ENCODE measurements at places on chromosomes 3 and 15.

DNA sequence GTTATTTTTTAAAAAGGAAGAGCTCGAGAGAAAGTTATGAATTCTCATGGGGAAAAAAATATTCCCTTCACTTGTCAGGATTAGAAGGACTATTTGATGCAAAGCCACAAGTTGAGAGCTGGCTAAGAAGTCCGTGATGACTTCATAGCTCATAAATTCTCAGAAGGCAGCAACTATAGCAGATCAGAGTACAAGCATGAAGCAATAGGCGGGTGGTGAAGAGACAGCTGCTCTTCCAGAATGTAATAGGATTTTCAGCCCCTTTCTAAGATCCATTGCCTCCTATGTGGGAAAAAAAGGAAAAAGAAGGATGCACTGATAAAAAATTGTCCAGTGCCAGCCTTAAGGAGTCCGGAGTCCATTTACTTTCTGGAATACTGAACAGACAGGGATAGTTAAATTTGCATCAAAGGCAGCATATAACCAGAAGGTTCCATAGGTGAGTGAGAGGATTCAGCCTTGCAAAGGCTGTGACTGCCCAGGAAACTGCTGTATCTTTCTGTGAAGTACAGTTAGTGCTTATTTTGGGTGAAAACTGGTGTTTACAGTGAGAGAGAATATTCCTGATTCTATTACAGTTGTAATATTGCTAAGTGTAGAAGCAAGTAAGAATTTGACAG, 929.5 kb upstream of the ALCAM start:
- no peak for DNase-seq

DNA sequence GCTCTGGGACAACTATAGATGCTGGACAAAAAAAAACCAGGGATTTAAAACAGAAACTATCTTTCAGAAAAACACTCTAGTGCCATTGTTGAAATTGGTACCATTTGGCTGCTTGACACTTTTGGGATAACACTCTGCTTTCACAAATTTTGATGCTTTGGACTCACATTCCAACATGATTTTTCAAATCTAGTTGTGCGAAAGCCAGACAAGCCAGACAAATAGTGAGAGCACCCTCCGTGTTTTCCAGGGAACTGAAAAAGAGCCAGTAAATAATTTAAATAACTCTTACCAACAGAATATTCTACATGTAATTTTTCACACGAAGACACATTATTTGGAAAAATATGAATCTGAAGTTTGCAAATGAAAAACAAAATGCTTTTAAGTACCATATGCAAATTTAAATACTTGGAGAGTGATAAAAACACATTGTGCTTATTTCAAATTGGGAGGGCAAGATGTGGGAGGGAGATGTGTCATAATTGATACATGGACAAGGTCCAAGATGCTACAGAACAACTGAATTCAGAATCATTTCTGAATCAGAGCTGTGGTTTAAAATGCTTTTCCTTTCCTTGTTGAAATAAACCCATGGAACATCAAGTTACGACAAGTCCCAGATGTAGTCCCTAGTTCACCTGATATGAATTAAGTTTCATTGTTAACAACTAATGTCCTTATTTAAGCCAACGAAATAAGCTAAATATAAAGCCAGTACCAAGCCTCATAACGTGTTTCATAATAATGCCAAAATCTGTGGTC, 144.2 kb upstream of the SOX2 start:
- no peak for DNase-seq

DNA sequence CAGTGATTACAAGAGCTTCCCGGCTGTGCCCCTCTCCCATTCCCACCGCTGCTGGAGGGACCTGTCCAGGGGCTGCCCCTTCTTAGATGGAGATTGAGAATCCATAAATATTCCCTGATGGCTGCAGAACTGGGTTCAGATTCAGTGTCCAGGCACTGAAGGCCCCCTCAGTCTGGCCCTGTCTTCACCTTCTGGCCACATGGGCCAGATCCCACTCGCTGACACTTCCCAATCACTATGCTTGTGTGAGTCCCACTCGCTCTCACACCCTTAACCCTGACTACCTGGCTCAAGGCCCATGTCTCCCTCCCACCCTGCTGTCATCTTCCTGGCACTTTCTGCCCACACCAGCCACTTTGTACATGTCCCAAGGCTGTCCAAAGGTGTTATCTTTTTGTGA, 15.5 kb upstream of the MRPS22 start:
- DNase-seq = no peak

DNA sequence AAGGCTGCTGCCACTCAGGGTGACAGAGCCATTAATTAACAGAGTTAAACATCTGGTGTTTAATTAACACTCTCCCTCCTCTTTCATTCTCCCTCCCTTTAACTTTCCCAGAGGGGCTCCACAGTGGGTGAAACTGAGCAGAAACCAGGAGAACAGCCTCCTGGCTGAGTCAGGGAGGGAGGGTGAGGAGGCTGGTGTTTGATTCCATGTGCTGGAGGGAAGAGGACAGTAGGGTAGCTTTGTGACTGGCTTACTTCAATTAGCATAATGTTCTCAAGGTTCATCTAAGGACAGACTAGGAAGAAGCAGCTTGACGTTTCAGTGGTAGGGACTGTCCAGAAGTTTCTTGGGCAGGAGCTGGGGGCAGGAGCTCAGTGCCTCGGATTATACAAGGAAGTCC, 62.8 kb downstream of the SEMA5B start:
- no peak for DNase-seq

DNA sequence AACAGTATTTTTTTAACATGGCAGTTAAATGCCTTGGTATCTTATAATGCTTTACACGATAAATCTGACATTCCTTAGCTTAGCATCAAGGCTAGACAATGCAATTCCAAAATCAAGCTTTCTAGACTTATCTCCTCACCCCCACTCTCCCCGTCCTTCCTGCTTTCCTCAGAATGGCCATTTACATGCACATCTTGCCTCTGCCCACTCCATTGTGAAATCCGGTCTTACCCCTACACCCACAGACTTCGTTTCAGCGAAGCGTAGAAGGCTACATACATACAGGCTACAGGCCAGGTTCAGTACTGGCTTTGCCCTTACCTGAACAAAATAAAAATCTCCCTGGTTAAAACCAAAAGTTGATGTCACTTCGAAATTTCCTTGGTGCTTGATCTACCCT, 58.6 kb upstream of the SLC12A8 start:
- no peak for DNase-seq

DNA sequence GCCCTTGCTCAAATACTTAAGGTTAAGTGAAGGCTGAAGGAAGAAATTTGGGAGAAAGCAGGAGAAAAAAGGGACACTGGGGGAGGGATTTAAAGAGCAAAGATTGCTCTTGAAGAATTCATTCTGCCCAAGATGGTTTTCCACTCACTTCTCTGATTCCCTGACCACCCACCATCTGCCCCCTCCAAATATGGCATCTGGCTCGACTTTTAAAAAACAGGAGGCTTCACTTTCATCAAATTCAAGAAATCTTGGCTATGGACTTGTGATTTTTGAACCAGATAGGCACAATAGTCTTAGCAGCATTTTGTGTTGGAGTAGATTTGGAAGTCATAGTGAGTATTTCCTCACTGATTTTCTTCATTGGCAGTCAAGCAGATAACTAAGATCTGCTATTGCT, 574.4 kb upstream of the SUCLG2 start:
- no peak for DNase-seq

GRCh38 chr3:17949101-17949500, 206.7 kb upstream of the TBC1D5 start:
- no peak for DNase-seq

- DNase-seq = no peak
These were observed 219.0 kb downstream of the NFKBIZ start for GRCh38 chr3:102068327-102068726.

GRCh38 chr15:72965671-72966070, 86.6 kb upstream of the NEO1 start:
- no peak for DNase-seq

DNA sequence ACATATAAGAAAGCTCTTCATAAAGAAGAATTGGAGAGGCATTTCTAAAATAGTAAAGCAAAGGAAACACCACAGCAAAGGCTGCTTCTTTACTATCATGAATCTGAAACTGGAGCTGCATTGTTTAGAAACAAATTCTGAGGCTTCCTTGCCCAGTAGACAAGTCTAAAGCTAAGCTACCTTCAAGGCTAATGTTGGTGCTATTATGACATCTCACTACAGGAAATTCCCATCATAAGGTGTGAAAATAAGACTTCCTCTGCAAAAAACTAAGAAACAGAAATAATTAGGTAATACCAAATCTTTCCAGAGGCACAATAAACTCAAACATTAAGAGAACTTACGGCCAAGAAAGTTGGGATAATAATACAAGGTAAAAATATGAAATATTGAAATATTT, 89.9 kb upstream of the P3H2 start:
- DNase-seq = no peak

DNA sequence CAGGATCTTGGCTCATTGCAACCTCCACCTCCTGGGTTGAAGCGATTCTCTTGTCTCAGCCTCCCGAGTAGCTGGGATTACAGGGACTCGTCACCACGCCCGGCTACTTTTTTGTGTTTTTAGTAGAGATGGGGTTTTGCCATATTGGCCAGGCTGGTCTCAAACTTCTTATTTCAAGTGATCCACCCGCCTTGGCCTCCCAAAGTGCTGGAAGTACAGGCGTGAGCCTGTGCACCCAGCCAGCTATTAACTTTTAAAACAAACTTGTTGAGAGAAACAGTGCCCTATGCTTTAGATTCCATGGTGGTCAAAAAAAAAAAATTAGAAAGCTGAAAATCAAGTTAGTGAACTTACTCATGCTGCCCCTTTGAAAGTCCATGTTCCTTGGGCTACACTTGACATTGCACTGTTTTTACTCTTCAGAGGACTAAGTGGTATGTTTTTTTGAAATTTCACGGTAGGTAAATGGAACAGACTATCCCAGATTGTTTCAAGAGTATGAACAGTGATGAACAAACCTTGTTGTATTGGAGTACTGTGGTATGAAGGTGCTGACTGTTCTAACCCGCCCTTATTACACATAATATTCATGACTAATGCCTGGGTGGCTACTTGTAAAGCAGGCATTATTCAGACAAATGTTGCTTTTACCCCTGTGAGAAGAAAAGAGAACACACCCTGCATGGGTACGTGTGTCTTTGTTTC, 206.9 kb downstream of the KLHL25 start:
- no peak for DNase-seq

DNA sequence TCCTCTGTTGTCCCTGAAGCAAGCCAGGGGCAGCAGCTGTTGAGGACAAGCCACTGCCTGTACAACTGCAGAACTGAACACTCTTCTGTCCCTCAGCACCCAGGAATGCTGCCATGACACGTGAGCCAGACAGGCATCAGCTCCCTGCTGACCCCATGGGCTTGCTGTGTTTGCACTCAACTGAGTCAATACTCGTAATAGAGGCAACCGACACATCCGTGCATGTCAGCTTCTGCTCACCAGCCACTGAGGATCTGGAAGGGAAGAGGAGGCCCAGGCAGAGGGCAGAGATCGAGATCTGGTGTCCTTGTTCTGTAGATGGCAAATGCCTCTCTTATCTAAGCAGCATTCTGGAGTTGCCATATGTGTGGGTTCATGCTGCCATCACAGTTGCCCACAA, 54.3 kb upstream of the SEC61A1 start:
- no peak for DNase-seq

DNA sequence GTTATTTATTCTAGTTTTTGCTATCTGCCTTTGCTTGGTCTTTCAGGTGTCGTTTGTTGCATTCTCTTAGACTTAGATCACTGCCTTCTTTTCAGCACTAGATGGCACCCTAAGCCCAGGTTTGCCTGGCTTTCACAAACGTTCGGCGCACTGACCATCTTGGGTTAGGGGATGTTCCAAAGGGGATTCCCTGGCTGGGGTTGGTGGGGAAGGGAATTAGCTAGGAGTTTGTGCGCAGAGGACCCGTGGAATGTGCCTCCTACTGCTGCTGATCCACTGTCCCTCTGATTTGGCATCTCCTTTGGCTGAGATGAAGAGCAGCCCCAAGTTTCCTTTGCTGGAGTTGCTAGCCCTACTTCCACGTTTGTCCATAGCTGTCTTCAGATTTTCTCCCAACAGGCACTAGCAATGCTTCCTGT, 33.9 kb downstream of the PFN2 start:
- DNase-seq = no peak

GRCh38 chr15:25548600-25548999, 109.8 kb upstream of the UBE3A start:
- no peak for DNase-seq

GRCh38 chr3:158308236-158308928, 198.5 kb downstream of the RSRC1 start:
- no peak for DNase-seq

DNA sequence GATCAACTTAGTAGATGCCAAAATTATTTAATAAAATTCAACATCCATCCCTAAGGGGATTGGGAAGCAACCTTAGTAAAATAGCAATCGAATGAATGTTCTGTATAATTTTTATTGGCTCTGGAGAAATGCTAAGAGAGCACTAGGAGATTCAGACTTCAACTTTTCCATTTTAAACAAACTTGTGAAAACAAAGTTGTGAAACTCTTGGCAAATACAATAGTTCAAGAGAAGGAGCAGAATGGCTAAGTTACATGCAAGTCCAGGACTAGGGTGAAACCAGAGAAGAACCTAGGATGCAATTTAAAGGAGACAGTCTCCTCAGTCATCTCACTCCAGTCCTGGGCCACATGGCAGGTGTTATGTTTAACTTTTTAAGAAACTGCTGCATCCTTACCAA, 16.7 kb upstream of the ZNF280D start:
- DNase-seq = no peak

- no peak for DNase-seq
These were observed 18.3 kb upstream of the GASK1A start for GRCh38 chr3:42960786-42961185.

- DNase-seq = no peak
These were observed 30.7 kb upstream of the USP3 start for GRCh38 chr15:63473749-63473998.

DNA sequence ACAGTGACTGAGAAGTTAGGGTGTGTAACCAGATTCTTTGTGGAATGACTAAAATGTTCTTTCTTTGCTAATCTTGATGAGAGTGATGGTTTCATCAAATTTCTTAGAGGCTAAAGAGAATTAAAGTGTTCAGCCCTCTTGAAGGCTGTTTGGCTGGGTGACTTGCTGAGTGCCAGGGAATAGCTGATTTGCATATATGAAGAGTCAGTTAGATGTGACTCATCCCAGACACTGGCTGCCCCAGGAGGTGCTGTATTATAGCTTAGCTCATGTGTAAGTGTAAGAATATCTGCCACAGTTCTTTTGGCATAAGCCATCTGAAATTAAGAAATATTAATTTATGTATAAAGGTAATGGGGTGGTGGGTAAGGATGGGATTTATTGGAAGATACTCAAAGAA, 535.1 kb downstream of the NLGN1 start:
- DNase-seq = no peak

DNA sequence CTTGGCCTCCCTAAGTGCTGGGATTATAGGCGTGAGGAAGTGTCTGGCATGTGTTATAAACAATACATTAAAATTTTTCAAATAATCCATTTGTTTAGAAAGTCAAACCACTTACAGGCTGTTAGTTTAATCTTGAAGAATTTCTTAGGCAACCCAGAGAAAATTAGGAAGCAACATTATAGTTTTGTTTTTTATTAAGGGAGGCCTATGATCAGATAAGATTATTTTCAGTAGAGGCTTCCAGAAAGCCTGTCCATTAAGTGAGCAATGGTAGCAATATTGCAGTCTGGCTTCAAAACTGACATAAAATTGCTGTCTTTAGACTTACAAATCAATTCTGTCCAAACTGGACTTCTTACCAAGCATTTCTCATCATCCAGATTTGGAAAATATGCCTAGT, 49.6 kb downstream of the CD47 start:
- DNase-seq = no peak

- no peak for DNase-seq
These were observed 9.7 kb upstream of the XIRP1 start for GRCh38 chr3:39202094-39202493.

Data from D721Med (cell line).